ENCODE measurements at places on chromosomes 5 and 9. TPM values are rescaled to one million over a fixed set of nuclear protein-coding genes. Genes with fewer than 3 reads are reported as not detected.

GADD45G gene
- total RNA-seq: 3.8 TPM

GAS1 gene
- 0.34 TPM for total RNA-seq

OR13C5 gene
- total RNA-seq: not detected

SCAI gene
- total RNA-seq: 8.8 TPM

FGF18 gene
- total RNA-seq: 0.13 TPM

RCL1 gene
- 39.5 TPM for total RNA-seq

NSG2 gene
- not detected for total RNA-seq

GLDC gene
- 3.1 TPM for total RNA-seq

CDO1 gene
- 0.29 TPM for total RNA-seq

IL17B gene
- total RNA-seq: not detected

SURF1 gene
- total RNA-seq: 31.6 TPM

STKLD1 gene
- total RNA-seq: 0.21 TPM

LHX3 gene
- not detected for total RNA-seq

NFIB gene
- total RNA-seq: not detected

CBY3 gene
- 0.55 TPM for total RNA-seq

OCLN gene
- total RNA-seq: 0.52 TPM

HTR4 gene
- not detected for total RNA-seq

PCDHA9 gene
- not detected for total RNA-seq

NTNG2 gene
- 1.2 TPM for total RNA-seq

PCSK1 gene
- not detected for total RNA-seq

FAM151B gene
- 0.10 TPM for total RNA-seq

NDUFS4 gene
- 57.6 TPM for total RNA-seq

DIMT1 gene
- total RNA-seq: 60.4 TPM

ADAMTSL2 gene
- total RNA-seq: not detected

NUDT12 gene
- 1.2 TPM for total RNA-seq

COL15A1 gene
- total RNA-seq: 0.04 TPM

SLC6A19 gene
- not detected for total RNA-seq

MAMDC2 gene
- not detected for total RNA-seq

PCDHB13 gene
- total RNA-seq: not detected

DMRT3 gene
- not detected for total RNA-seq

SLC34A1 gene
- not detected for total RNA-seq

CYSRT1 gene
- 0.23 TPM for total RNA-seq

TEX48 gene
- total RNA-seq: not detected

ZNF883 gene
- total RNA-seq: 0.99 TPM

PHF24 gene
- not detected for total RNA-seq

IL4 gene
- 2.5 TPM for total RNA-seq

KCTD16 gene
- total RNA-seq: 0.04 TPM

FIBCD1 gene
- not detected for total RNA-seq

FAM200C gene
- 1.2 TPM for total RNA-seq

ACSL6 gene
- total RNA-seq: 20.9 TPM

APBA1 gene
- total RNA-seq: 0.08 TPM

Measured in activated CD8-positive, alpha-beta memory T cell treated with anti-CD3 and anti-CD28 coated beads for 36 hours (primary cell).